Cardiac fibroblast (primary cell): ENCODE measurements at places on chromosomes 7 and 10.

DNA sequence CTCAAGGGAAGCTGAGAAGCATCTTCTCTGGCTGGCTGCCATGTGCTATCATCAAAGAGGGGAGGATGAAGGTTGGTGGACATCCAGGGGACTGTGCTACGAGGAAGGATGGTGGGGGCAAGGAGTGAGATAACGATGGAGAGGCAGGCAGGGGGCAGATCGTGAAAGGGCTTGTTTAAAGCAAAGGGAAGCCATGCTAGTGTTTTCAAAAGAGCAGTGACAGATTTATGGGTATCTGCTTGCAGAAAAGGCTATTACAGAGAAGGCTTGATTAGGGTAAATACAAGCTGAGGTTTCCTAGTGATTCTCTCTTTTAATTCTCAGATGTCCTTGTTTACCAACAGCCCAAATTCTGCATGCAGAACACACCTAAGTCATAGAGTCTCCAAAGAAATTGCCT is 88.9 kb upstream of the MKX start:
- no peak for DNase-seq

DNA sequence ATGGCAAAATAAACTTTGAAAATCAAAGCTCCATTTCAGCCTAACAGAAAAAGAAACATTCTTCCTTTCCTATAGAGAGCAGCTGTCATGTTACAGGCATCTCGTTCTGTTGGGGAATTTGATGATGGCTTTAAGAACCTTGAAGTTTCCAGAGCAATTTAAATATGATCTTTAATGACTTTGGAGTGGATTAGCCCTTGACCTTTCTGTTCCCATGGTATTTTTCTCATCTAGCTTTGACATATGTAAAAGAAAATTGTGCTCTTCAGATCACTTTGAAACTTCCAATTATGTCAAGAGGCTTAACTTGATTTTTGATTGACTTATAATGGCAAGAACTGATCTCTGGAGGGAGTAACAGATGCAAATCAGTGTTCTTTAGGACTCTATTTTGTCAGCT is 157.6 kb upstream of the SEMA3E start:
- DNase-seq, result no peak

GRCh38 chr10:83075016-83075814 is 1064.1 kb upstream of the GHITM start:
- peak; percentile 3 for DNase-seq

DNA sequence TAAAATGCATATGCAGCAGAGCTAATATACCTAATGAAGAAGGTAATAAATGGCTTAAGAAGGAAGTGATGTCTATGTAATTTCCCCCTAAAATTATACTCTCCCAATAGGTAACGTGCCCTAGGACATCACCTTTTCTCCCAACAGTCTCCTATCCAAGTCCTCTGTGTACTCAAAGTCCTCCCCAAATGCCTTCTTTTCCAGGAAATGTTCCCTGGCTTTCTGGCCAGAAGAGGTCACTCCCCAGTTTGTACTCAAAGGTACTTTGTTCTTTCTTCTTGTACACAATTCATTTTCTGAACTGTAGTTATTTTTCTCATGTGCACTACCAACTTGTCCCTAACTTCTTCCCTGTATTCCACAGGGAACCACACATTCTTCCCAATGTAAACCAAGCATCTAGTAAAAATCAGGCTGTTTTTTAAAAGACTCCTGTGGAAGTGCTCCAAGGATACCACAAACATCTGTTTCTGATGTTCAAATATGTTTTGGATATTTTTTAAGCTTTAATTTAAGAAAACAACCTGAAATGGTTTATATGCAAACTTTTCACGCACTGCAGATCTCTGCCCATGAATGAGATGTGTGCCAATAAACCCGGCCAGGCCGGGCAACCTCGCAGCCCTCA is 262.3 kb upstream of the KLF14 start:
- DNase-seq, result no peak

DNA sequence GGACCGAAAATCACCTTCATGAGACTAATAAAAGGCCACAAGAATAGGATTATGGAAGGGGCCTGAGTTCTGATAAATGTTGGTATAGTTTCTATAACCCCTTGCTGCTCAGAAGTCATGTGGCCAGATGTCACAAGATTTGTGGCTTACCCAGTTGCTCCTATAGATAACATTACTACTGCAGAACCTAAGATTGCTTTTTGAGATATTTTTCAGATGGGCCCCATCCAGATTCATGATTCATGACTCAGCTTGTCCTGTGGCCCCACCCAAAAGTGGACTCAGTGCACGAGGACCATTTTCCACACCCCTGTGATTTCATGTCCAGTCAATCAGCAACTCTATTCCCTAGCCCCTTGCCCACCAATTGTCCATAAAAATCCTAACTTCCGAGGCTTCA is 209.0 kb downstream of the ACTR3B start:
- DNase-seq, result no peak
